ENCODE measurements at places on chromosomes 2 and 18.

GRCh38 chr2:133532919-133533318, 35.3 kb downstream of the NCKAP5 start:
- no peak for DNase-seq

DNA sequence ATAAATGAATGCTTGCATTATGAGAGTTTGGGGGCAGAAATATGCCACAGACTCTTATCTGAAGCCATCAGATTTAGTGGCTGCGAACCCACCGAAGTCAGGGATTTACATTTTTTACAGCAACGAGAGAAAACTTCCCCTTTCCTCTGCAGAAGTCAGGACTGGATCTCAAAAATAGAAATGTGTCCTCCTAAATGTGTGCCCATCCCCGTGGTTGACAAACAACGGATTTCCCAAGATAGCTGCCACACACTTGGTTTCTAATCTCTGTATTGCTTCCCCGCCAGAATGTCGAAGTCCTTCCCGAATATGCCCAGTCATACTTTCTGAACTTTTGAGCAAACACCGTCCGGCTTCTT, 879 bp upstream of the ADAM23 start:
- no peak for DNase-seq

- DNase-seq = peak; percentile 50
Measured at GRCh38 chr18:31741097-31741735, 19.5 kb downstream of the SLC25A52 start.

DNA sequence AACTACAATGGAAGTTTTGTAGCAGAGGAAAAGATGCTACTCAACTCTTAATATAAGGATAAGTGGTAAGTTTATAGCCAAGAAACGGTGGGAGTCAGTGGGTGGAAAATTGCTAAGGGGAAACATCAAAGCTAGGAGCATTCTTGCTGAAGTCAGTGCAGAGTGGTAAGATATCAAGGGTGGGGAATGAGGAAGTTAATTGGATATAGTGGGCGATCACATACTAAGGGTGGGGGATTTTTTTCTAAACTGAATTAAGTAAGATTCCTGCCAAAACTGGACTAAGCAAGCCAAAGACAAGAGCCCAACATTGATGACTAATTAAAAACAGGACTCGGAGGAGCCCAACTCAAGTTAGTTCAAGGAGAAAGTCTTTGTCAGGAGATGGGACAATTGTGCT, 525.4 kb downstream of the CCDC85A start:
- DNase-seq = no peak

DNA sequence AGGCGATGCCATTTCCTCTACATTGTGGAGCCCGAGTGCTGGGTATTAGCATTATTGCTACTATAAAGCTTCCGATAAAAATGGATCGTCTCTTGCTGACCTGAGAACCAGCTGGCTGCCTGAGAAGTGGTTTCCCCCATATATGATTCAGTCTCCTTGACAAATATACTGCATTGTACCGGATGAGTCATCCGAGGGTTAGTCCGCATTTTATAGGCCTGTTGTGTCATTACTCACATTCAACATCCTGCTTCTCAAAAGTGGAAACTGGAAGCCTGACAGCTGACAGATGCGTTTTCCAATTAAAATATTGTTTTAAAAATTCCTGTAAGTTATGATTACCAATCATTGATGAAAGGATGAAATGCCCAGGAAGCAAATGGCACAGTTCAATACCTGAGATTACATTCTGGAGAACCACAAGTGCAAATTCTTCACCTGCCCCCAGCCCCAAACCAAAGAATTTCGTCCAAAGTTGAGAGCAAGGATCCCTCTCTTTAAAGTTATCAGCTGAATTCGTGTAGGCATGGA, 65.7 kb downstream of the SPRED2 start:
- no peak for DNase-seq

- DNase-seq = no peak
Measured at GRCh38 chr18:47215554-47216138, 35.8 kb downstream of the SKOR2 start.

DNA sequence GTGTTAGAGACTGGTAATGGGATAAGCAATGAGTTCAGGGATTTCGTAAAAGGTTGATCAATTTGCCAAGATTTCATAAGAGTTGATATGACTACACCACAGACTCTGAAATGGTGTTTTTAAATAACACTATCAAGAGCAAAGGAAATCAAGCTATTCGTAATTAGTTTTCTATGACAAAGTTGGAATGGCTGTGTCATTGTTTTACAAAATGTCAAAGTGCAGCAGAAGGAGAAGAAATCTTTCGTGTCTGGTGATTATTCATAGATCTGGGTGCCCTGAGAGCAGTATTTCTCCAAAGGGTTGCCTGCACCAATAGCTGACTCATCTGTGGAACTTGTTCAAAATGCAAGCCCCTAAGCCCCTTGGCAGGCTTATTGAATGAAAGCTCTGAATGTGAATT, 70.1 kb downstream of the NABP1 start:
- no peak for DNase-seq

- DNase-seq = no peak
Measured at GRCh38 chr2:226354434-226354833, 445.2 kb downstream of the IRS1 start.

DNA sequence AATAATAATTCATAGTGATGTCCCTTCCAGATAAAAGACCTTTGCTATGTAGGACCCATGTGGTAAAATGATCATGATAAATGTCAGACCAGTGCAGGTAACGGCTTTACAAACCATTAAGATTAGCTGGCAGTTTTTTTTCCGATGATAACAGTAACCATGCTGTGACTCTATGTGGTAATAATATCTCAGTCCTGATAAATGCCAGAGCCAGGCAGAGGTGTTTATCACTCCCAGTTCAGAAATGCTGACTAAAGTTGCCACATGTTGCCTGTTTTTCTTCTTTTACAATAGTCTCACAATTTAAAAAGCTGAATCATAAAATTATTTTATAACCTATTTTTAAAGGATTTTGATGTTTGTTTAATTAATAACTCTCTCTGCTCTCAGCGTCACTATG, 565.1 kb downstream of the ARHGAP15 start:
- DNase-seq = no peak

- DNase-seq = no peak
Measured at GRCh38 chr18:36833120-36833519, 4.2 kb downstream of the KIAA1328 start.

DNA sequence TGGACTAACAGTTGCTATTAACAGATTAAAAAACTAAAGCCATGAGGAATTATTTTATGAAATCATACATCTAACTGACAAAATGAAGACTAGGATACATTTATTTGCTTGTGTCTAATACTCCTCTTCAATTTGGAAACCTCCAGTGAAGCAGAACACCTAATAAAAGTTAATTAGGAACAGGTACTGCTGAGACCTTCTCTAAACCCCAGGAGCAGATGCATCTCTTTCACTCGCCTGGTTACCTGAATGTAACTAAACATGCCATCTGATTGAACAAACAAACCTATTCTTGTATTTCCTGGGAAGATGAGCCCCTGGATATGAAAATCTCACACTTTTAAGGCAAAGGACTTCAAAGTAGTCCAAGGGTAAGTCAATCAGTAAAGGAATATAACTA, 898.2 kb downstream of the NRXN1 start:
- no peak for DNase-seq

DNA sequence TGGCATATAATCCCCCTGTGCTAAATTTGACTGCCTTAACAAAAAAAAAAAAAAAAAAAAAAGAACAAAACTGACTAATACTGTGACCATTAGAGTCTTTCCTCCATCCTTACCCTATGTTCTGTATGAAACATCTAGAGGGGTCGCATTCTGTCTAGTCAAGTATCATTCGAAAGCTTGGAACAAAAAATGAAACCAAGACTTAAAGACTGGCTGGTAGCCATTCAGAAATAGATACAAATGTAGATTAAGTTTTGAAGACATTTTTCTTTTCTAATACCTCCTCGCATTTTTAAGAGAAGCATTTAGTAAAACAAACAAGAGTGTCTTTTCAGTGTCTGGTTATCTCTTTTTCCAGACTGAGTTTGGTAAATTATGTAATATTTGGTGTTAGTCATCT, 66.7 kb downstream of the SPATS2L start:
- DNase-seq = no peak

- DNase-seq = no peak
Measured at GRCh38 chr18:32049393-32050171, 31.0 kb downstream of the RNF125 start.

- DNase-seq = no peak
Measured at GRCh38 chr2:47208852-47209606, 53.9 kb upstream of the STPG4 start.

- no peak for DNase-seq
Measured at GRCh38 chr2:46981662-46982350, 66.2 kb upstream of the MCFD2 start.

DNA sequence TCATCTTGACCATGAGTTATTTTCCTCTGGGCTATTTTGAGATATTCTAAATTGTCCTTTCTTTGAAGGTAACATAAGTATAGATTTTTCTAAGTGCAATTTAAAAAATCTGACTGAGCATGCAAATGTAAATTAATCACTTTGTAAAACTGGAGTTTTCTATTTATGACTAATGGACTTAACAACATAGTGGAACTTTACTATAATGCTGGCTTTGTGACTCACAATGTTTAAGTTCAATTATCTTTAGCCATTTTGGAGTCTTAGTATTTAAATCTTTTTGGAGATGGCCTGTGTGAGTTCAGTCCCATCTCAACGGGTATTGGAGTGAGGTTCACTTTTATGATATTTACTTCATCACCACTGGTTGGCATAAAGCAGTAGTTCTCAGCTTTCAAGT, 35.2 kb upstream of the NOSTRIN start:
- no peak for DNase-seq

- DNase-seq = no peak
Measured at GRCh38 chr2:198905881-198906612, 551.7 kb downstream of the SATB2 start.

- DNase-seq = no peak
Measured at GRCh38 chr2:160561551-160562295, 68.1 kb upstream of the RBMS1 start.

GRCh38 chr18:35369126-35369525, 8.0 kb downstream of the ZNF396 start:
- DNase-seq = no peak

DNA sequence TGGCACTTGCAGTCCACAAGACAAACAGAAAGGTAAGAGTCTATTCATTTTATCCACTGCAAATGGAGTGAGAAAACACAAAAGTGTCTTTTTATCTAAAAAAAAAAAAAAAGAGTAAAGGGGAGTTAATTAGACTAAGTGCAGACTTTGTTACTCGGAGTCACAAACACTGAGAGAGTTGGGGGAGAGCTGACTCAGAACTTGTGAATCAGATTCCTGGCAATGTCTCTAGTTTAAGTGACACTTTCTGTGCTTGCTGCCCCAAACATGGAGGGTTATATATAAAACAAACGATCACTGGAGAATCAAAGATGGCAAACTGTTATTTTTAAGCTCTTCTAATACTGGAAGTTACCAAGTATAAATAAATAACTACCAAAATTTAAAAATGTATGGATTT, 505.8 kb upstream of the NRP2 start:
- DNase-seq = no peak

- no peak for DNase-seq
Measured at GRCh38 chr2:190720691-190721090, 71.8 kb downstream of the NAB1 start.

GRCh38 chr2:84844141-84844540, 36.7 kb downstream of the TRABD2A start:
- no peak for DNase-seq

DNA sequence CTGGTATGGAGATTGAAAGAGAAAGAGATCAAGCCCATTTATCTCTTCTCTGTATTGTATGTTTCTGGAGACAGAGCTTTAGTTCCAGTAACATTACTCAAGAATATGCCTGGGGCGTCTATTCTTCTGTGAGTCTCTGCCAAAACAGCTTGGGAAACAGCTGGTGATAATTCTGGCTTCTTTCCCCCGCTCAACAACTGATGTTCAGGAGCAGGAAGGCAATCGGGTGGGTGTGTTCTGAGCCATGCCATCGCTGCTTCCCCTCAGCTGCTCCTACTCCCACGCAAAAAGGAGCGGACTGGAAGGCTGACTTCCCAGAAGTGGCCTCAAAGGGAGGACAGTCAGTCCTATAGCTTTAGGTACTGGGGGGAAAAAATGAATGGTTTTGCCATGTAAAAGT, 695.1 kb downstream of the PLCL1 start:
- no peak for DNase-seq

DNA sequence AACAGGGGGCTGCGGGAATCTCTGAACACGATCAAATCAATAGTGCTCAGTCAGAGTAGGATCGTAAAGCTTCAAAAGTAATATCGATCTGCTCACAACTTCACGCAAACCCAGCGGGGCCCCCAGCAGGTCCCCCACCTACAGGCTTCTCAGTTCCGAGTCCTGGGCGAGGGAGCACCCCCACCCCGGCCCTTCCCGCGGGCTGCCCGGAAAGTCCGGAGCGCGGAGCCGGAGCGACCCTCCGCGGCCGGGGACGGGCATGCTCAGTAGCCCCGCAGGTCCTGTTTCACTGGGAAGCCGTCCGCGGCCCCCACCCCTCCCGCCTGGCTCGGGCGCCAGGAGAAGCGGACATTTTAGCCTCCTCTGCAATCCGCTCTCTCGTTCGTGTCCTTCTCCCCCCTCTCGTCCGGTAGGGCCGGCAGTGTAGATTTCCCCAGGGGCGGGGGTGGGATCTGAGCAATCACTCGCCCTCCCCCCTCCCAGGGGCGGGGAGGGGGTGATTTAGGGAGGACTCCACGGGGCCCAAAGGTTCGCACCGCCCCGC, 3.3 kb upstream of the SPRED2 start:
- DNase-seq = no peak

GRCh38 chr2:190500054-190500502, 34.4 kb downstream of the NEMP2 start:
- no peak for DNase-seq

GRCh38 chr18:58180738-58181353, 136.8 kb downstream of the NEDD4L start:
- peak; percentile 30 for DNase-seq

GRCh38 chr2:142875652-142876051, 1.8 kb upstream of the KYNU start:
- no peak for DNase-seq

DNA sequence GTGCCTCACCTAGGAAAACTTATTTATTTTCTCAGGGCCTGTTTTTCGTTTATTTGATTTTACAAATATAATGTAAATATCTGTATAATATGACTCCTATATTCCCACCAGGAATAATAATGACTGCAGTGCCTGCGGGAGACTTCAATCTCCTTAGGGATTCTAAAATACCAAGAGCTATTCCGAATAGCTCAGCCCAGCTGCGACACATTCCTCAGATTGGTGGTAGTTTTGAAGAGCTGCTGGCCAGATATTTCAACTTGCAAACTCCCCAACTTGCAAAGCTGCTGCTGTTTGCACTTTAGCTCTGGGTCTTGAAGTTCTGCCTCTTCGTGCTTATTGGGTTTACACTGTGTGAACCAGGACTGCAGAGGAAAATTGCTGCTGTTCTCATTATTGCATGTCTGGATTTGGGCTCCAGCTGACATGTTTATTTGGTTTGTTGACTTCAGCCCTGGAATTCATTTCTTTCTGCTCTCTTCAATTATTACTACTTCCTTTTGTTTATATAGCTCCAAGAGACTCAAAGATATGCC, 480.2 kb upstream of the CHST9 start:
- DNase-seq = no peak

DNA sequence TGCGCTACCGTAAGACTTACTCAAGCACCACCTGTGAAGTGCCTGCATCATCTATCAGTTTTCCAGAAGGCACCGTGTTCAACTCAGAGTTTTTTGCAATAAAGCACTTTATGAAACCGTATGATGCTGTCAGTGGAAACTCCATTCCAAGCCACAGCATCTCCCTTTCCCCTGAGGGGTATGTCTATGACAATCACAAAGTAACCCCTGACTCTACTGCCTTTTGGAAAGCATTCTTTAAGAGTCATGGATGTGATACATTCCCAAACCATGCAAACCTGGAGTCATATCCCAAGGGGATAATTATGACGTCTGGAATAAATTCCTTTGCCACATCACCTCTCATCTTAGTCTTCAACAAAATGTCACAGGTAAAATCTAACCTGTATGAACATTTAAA, 39.2 kb downstream of the UNC50 start:
- DNase-seq = no peak

Measured in T-cell (primary cell).